ENCODE measurements at places on chromosomes 11 and 22.
A peak's percentile ranks its signal among the peaks of the same experiment; 100 is the strongest.

- no peak for DNase-seq
Observed at GRCh38 chr11:64826578-64827450, 16.5 kb upstream of the MEN1 start.

DNA sequence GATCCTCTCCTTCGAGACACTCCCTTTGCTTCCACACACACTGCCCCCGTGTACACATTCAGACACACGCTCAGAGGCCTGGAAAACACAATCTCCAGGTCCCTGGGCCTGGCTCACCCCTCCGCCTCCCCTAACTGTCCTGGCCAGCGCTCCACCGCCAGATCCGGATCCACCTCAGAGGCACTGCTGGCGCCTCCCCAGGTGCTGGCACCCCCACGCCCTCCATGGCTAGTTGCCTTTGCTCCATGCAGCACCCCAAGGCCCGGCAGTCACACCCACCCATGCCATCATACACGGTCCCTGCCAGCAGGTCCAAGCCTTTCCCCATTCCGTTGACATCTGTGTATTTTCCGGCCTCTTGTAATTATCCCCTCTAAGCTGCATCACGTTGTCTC, 11.1 kb downstream of the SPTBN2 start:
- DNase-seq: no peak

GRCh38 chr22:47620391-47620790, 857.9 kb downstream of the TBC1D22A start:
- DNase-seq: no peak

DNA sequence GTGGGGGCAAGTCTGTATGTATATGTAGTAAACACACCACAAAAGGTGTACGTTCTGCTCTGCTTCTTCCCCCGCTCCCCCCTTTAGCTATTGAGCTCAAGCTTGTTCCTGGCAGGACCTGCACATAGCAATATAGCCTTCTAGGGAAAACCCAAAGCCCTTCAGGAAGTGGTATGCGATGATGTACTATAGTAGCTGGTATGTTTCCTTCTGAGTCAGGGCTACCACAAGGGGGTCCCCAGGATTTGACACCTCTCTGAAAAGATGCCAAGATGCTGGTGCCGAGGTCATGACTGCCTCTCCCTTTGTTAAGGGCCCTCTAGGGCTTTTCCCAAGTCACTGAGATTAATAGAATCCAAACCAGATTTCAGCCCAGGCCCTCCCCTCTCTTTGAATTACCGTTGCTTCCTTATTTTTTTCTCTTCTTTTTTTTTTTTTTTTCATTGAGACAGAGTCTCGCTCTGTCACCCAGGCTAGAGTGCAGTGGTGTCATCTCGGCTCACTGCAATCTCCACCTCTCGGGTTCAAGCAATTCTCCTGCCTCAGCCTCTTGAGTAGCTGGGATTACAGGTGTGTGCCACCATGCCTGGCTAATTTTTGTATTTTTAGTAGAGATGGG, 268.4 kb downstream of the ETS1 start:
- DNase-seq: peak; percentile 74

GRCh38 chr11:111137846-111138245, 107.7 kb upstream of the POU2AF2 start:
- DNase-seq: no peak

DNA sequence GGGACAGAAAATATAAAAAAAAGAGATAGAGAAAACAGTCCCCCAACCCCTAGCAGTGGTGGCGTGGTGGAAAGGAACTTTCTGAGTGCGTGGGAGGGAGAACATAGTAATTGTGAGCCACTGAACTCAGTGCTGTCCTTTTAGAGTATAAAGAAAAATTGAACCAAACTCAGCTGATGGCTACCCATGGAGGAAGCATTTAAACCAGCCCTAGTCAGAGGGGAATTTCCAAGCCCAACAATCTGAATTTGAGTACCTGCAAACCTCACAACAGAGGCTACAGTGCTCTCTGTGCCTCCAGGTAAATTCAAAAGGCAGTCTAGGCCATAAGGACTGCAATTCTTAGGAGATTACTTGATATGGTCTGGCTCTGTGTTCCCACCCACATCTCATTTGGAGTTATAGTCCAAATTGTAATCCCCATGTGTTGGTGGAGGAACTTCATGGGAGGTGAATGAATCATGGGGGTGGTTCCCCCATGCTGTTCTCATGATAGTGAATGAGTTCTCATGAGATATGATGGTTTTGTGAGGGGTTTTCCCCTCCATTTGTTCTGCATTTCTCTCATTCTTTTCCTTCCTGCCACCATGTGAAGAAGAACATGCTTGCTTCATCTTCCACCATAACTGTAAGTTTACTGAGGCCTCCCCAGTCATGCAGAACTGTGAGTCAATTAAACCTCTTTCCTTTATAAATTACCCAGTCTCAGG, 687.8 kb downstream of the FAM181B start:
- DNase-seq: no peak

DNA sequence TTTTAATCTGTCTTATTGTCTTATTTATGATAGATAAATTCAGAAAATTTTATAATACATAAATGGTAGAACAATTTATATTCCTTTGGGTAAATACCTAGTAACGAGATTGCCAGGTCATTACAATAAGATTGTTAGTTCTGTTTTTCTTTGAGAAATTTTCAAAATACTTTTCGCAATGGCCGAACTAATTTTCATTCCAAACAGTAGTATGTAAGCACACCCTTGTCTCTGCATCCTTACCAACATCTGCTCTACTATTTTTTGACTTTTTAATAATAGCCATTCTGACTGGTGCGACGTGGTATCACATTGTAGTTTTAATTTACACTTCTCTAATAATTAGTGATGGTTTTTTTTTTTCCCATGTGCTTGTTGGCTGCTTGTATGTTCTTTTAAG, 351.4 kb upstream of the LUZP2 start:
- peak; percentile 8 for DNase-seq

DNA sequence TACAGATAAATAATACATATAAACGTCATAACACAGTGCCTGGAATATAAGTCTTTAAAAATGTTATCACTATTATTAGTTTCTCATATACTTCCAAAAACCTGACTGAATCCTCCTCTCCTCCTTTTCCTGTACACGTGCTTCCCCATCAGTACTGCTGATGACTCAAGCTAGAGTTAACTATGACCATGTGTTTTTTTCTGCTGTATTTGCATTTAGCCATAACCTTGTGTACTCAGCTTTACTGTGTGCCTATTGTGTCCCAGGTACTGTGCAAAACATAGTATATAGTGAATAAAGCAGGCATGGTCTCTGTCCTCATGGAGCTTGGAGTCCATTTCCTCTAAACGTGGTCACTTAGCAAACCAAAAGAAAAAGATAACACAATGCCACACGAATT, 56.5 kb upstream of the ARHGAP32 start:
- peak; percentile 79 for DNase-seq

GRCh38 chr11:95132956-95133355, 43.3 kb downstream of the ENDOD1 start:
- no peak for DNase-seq

DNA sequence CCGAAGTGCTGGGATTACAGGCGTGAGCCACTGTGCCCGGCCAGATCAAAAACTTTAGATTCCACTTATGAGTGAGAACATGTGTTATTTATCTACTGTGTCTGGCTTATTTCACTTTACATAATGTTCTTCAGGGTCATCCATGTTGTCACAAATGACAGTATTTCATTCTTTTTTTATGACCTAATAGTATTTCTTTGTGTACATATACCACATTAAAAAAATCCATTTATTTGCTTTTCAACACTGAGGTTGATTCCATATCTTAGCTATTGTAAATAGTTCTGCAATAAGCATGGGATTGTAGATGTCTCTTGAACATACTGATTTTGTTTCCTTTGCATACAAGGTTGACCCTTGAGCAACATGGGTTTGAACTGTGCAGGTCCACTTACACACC, 13.2 kb upstream of the SCGB1D1 start:
- no peak for DNase-seq

- no peak for DNase-seq
Observed at GRCh38 chr11:59255281-59255680, 42.6 kb upstream of the MPEG1 start.

All from iris pigment epithelial cell (primary cell).